Thoracic aorta (tissue), 2 donors: ENCODE measurements at places on chromosomes 11 and 22.

- DNase-seq: no peak
Measured at GRCh38 chr22:46076651-46077339, 73.5 kb upstream of the PPARA start.

- no peak for DNase-seq
Measured at GRCh38 chr11:3860375-3860774, 4.9 kb downstream of the STIM1 start.

DNA sequence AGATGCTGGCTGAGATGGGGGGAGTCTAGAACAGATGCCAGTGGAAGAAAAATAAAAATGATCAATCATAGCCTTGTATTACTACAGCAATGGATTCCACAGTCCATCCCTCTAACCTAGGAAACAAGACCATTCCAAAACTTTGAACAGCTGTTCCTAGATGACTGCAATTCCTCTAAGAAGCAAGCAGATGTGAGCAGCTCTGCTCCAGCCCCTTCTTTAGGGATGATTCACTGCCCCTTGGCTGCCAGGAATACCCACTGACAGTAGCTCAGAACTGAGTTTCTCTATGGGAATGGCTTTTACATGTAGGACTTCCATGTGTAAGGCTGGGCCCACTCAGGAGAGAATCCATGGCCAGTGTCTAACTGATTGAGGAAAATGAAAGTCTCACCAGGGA is 943.9 kb downstream of the OPCML start:
- DNase-seq: no peak

DNA sequence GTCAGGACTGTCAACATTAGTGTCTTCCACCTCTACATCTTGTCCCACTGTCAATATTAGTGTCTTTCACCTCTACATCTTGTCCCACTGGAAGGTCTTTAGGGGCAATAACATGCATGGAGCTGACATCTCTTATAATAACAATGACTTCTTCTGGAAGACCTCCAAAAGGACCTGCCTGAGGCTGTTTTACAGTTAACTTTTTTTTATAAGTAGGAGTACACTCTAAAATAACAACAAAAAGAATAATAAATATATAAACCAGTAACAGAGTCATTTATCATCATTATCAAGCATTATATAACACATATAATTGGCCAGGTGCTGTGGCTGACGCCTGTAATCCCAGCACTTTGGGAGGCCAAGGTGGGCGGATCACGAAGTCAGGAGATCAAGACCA is 57.5 kb downstream of the PAK1 start:
- no peak for DNase-seq

DNA sequence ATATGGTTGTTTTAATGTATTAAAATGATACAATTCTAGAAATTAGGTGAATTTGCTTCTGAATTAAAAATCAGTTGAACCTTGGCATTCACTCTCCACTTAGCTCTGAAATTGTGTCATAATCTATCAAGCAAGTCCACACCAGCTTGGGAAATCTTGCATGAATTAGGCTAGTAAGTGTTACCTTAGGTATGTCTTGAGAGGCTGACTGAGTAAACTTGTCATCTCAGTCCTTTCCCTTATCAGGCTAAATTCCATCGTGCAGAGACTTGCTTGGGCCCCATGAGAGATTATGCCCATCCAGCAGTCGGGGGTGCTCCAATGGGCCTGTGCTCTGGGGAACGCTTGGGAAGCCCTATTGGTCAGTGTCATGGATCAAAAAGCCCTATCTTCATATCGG is 33.9 kb upstream of the ST14 start:
- no peak for DNase-seq
